ENCODE measurements at places on chromosomes 16 and 17. TPM values are rescaled to one million over a fixed set of nuclear protein-coding genes. Genes with fewer than 3 reads are reported as not detected.

DNA sequence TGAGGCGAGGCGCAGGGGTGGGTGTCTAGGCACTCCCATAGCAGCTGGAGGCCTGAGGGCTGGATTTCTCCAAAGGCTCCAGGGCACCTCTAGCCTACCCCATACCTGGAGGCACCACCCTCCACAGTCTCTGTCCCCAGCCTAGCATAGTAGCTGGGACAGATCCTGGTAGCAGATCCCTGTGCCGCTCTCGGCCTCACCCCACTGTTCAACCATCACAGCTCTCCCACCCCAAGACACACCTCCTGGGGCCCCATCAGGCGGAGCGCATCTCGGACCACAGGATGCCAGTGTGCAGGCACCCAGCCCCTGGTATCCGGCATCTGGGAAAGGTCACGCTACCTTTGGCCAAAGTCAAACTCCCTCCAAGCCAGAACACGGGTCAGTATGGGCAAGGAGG, 7.1 kb downstream of the BTBD17 start:
- DNase-seq, result no peak

DNA sequence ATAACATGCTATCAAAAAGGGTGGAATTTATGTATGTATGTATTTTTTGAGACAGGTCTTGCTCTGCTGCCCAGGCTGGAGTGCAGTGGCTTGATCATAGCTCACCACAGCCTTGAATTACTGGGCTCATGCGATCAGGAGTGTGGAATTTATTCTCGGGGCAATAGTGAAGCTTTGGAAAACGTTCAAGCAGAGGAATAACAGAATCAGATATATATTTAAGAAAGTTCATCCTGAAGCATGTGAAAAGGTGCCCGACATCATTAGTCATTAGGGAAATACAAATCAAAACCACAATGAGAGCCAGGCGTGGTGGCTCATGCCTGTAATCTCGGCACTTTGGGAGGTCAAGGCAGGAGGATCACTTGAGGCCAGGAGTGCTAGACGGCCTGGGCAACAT, 7.7 kb upstream of the ITGAE start:
- DNase-seq, result no peak

GRCh38 chr16:87664792-87665191, 62.5 kb downstream of the JPH3 start:
- no peak for DNase-seq

The KIF19 gene
- total RNA-seq, result not detected

- DNase-seq, result no peak
Observed at GRCh38 chr16:81717662-81718189, 61.4 kb upstream of the PLCG2 start.

The SSTR5 gene
- 2.8 TPM for total RNA-seq

DNA sequence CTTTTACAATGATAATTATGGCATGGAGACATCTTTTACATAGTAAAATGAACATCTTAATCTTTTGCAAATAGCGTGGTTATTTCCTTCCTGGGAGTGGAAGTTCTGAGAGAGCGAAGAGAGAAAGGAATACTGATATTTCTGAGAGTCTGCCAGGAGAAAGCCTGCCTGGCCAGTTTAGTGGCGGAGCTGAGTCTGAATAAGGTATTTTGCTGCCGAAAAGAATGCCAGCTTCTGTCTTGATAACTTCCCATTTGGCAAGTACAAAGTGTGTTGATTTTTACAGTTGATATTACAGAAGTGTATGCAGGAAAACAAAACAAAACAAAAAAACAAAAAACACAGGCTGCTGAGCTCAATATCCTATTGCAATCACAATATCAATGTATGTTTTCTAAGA, 55.9 kb downstream of the KCNJ2 start:
- DNase-seq, result no peak

- DNase-seq, result no peak
Observed at GRCh38 chr17:20213449-20213848, 204.3 kb downstream of the SPECC1 start.

Measured in Panc1 (cell line).